ENCODE measurements at places on chromosomes 11 and 22.

DNA sequence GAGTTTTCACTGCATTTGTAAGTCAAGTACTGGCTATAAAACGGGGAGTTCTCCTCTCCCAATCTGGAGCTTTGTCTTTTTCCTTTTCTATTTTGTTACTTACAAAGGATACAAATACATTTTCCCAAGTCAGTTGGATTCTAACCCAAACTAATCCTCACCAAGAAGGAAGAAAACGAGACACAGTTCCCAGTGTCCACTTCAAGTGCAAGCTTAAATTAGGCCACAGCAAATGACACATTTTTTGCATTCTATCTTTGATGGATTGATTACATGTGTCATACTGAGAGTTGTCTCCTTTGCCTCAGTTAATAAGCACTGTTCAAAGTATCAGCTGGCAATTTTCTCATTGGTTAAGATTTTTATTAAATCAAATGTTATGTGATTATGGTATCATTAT lies 296.7 kb upstream of the ANO5 start:
- no peak for DNase-seq

GRCh38 chr22:46925818-46926217 lies 163.4 kb downstream of the TBC1D22A start:
- no peak for DNase-seq

DNA sequence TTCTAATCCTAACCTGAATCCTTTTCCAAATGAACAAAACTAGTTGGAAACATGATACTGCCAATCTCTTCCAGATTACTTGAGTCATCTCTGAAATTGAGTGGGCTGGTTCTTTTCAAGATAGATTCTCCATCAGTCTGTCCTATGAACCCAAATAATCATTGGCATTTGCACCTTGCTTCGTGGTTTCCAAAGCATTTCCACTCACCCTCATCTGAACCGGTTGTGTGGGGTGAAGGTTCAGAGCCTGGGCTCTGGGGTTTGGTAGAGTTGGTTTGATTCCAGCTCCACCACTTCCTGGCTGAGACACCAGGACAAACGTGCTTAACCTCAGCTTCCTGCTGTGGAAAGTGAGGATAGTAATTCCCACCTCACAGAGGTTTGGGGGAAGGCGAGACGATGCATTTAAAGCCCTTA lies 206.4 kb upstream of the E2F8 start:
- DNase-seq, result no peak

DNA sequence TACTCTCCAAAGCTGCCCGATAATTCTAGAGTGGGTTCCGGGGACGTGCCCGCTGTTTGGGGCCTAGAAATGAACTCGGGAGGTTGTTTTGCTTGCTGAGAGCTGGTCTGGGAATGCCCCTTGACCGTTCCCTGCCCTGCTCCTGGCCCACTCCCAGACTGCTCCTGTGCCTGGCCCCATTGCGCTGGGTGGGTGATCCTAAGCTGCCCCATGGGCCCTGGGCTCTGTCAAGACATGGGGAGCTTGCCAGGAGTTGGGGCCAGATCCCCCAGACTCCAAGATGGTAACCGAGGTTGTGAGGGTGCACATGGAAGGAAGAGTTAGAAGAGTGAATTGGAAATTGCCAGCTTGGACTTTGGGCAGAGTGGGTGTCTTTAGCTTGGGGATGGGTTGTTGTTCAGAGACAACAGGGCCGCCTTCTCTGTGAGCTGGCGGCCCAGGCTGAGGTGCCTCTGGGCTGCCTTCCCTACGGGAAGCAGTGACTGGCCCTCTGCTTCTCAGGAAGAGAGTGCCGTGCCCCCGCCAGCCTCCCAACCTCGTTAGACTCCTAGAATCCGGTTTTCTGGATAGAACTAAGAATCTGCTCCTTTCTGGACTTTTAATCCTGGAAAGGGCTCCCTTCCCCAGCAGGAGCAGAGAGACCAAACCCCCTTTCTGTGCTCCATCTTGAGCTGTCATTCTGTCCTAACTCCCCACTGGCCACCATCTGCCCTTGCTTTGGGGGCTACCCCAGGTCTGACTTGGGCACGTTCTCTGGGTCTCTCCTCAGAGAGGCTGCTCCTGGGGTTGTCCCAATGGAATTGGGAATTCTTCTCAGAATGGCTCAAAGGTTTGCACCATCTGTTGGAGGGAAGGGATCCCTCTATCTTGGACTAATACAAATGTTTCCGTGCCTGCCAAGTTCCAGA lies 1.8 kb downstream of the ST3GAL4 start:
- peak; percentile 49 for DNase-seq

- no peak for DNase-seq
Observed at GRCh38 chr11:63837739-63838138, 1.2 kb upstream of the MARK2 start.

DNA sequence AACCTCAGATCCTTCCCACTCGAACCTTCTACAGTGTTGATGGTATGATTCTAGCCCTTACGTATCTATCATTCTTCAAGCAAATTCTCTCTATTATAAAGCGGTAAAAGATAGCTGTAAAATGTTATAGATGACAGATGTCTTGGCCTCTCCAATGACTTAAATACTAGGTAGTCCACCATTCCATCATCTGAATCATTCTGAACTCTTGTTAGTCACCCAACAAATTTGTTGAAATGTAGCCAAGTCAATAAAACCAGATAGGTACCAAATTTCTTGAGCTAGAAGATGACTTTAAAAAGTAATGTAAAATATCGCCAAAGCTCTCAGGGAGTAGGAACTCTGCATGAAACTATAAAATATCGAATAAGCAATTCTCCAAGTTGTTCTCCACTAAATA lies 32.6 kb upstream of the PICALM start:
- DNase-seq, result no peak
